ENCODE measurements at places on chromosomes 1 and 21.

GRCh38 chr1:10432910-10433700, 2.9 kb downstream of the CENPS start:
- DNase-seq = no peak

DNA sequence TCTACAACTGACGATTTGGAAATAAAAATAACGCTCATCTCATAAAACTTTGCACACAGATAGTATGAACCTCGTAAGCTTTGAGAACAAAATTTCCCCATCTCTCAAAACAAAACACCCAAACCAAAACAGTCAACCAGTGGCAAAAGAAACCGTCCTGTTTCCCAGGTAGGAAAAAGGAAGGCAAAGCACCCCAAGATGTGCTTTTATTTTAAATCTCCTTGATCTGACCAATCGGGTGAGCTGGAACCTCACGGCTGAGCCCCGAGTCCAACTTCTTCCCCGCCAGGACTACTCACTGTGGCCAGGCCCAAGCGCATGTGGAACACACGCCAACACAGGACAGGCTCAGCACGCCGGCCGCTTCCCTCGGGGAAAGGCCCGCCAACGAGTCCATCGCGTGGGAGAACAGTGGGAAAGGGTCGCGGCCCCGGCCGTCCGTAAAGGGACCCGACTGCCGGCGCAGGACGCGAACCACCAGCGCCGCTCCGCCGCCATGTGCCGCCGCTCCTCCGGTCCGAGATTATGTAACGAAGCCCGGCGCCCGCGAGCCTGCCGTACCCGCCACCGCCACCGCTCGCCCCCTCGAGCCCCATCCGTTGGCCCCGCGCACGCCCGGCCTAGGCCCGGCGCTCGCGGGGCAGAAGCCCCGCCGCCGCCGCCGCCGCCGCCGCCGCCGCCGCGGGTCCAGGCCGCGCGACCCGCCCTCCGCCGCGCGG, 759 bp downstream of the AHCTF1 start:
- DNase-seq = no peak

- DNase-seq = no peak
Observed at GRCh38 chr1:228000416-228000815, 6.4 kb upstream of the WNT3A start.

DNA sequence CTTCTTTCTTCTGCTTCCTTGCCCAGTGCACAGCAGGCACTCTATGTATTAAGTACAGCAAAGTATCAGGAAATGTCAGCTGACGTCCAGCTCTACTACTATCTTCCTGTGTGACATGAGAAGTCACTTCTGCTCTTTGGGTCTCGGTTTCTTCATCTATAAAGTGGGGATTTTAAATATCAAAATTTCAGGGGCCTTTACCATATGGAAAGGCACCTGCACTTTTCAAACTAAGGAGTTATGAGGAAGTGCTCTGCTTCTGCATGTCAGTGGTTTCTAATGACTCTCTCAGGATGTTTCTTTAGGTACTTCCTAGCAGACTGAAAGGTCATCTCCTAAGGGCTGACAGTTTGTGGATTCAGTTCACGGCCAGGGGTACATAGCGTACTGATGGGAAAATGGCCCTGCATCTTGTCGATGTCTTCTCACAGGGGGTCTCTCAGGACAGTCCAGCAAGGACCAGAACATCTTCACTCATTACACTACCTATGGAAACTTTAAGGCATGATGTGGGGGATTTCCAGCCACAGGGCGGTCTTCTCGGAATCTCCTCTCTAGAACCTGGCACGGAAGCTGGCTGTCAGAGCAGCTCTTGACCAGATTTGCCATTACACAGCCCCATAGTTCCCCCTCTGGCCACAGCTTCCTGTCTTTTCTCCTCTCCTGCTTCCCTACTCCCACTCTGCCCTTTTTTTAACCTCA, 42.0 kb upstream of the MTF1 start:
- DNase-seq = no peak

DNA sequence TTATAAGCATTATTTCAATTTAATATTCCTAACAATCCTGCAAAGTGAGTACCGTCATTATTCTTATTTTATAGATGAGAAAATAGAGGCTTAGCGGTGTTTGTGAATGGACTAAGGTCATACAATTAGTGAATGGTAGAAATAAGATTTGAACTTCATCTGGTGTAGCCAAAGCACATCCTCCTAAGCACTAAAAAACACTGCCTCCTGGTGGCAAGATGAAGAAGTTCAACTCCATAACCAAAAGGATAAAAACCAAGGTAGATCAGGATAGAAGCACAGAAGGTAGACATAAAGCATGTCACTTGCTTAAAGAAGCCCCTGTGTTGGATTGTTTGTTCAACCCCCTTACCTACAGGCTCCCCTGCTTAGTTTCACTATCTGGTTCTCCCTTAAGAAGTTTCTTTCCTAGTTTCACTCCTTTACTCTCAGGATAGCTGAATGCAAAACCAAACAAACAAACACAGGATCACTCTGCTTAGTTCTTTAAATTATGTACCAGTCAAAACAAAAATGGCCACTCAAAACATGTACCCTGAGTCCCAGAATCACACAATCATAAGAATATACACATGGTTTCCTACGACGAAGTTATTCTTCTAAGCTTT, 12.7 kb upstream of the AIM2 start:
- DNase-seq = no peak

DNA sequence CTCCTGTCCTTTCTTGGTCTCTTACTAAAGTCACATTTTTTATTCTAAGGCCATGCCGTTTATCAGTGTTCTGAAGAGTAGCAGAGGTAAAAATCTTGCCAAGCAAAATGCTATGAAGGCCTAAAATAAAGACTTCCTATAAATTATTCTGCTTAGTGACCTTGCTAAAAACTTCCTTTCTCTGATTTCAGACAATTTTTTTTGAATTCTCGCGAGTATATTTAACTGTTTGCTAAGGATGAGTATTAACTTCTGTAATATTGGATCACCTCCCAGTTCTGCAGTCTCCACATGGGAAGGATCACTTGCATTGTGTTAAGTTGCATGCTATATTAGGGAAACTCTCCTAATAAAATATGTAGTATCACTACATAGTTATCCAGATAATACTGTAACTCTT, 123.4 kb upstream of the SNX7 start:
- no peak for DNase-seq

DNA sequence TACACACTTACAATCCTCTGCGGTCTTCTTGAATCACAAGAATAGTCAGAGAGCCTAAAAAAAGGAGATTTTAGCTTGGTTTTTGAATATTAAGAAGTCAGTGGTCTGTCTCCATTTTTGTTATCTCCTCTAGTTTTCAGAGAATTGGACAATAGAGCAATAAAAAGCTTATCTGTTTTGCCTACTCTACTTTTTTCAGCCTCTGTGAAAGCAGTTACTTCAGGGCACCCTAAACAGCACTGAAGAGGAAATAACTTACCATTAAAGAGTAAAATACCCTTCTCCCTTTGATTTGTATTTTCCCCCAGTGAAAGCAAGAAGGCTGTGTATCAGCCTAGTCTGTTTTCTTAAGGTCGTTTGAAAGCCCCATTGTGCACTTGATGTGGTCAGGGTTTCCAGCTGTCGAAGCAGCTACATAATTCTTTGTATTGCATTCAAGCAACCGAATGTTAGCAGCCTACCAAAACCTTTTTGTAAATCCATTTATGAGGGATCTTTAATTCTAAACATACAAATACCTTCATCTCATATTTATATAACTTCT, 1.0 kb downstream of the NTMT2 start:
- DNase-seq = no peak

GRCh38 chr21:15645830-15646229, 84.0 kb upstream of the USP25 start:
- DNase-seq = no peak

GRCh38 chr21:29305068-29305467, 6.3 kb downstream of the BACH1 start:
- no peak for DNase-seq

DNA sequence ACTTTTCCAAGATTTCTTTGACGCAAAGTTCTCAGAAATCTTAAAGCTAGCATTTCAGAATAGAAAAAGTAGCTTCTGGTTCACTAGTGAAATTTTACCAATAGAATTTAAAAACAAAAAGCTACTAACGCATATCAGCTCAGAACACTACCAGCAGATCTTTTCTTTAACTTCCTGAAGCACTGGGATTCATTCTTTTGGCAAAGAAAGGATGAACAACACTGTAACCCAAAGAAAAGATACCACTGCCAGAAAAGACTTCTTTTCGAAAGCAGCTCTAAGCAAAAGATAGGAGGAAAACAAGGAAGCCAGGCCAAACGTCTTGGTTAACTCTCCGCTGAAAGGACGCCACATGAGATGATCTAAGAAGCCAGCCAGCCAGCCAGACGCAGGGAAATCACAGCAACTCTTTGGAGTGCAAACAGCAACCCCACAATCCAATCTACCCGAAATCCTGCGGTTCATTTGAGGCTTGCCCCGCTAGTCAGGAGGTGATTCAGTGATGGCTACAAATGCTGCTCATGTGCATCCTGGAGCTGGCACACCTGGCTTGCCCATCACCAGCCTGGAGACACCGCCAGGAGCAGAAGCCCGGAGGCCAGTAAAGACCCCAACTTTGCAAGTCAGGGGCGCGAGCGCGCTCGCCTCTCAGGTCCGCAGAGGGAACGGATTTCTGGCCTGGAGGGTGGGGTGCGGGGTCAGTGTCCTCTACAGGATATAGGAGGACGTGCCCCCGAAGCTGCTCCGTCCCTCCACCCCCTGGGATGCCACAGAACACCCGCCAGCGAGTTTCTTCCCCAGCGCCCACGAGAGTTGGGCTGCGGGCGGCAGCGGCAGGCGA, 812 bp downstream of the NBPF1 start:
- peak; percentile 50 for DNase-seq

GRCh38 chr1:46254668-46255067, 7.1 kb downstream of the RAD54L start:
- no peak for DNase-seq

GRCh38 chr1:200916152-200916551, 21.5 kb downstream of the INAVA start:
- DNase-seq = no peak

GRCh38 chr1:2044510-2045319, 5.5 kb upstream of the PRKCZ start:
- DNase-seq = peak; percentile 18

DNA sequence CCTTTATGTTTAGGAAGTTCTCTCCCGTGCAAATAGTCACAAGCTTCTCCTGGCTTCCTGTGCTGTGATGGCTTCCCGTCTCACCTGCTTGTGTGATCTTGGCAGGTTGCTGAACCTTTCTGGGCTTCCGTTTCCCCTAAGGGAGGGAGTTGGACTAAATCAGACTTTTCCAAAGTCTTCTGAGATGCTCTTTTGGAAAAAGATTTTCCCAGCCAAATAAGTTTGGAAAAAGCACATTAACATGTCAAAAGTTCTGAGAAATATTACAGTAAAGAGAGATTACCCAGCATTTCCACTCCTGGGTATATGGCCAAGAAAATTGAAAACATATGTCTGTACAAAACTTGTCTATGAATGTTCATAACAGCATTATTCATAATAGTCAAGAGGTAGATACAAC, 36.0 kb upstream of the TENT5C start:
- DNase-seq = no peak

DNA sequence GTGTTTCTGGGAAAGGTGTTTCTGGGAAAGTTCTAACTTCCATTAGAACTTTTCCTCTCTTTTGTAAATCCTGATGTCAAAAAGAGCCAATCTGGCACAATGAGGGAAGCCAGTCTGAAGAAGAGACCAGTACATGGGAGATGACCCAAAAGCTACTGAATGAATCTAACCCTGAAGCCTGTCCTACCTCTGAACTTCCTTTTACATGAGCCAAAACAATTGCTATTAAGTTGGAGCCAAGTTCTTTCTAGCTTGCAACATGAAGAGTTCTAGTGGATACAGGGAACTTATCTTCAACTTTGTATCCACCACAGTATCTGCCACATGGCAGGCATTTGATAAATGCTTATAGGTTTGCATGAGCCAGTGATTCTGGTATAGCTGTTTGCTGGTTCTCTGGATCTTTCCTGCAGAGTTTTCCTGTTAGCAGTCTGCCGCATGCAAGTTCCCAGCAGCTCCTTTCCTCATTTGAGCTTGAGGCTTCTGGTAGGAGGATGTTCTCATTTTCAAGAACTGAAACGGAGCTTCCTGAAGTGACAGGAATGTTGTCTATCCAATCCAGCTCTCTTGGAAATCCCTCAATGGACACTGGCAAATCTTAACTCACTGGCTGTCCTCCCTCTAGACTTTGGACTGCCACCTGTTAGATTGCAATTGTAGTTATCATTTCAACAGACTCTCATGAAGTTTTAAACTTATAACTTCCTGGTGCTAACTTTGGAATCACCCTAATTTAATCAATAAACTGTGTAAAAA, 73.1 kb upstream of the LPGAT1 start:
- DNase-seq = no peak

DNA sequence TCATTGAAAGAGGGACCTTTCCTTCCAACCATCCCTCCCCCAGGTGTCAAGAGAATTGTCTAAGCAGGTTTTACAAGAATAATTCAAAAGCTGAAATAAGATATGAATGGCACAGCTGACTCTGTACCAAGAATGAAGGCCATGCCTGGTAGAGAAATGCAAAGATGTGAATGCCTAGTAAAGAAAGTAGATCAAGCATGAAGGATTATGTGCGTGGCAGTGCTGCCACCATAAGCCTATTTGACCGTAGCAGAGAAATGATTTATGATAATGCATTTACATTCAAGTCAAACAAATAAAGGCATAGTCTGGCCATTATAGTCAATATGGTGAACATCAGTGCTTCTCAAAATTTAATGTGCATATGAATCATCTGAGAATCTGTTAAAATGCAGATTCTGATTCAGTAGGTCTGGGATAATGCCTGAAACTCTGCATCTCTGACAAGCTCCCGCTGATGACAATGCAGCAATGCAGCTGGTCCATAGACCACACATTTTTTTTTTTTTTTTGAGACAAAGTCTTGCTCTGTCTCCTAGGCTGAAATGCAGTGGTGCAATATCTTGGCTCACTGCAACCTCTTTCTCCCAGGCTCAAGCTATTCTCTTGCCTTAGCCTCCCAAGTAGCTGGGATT, 16.6 kb upstream of the CLCA4 start:
- peak; percentile 15 for DNase-seq

DNA sequence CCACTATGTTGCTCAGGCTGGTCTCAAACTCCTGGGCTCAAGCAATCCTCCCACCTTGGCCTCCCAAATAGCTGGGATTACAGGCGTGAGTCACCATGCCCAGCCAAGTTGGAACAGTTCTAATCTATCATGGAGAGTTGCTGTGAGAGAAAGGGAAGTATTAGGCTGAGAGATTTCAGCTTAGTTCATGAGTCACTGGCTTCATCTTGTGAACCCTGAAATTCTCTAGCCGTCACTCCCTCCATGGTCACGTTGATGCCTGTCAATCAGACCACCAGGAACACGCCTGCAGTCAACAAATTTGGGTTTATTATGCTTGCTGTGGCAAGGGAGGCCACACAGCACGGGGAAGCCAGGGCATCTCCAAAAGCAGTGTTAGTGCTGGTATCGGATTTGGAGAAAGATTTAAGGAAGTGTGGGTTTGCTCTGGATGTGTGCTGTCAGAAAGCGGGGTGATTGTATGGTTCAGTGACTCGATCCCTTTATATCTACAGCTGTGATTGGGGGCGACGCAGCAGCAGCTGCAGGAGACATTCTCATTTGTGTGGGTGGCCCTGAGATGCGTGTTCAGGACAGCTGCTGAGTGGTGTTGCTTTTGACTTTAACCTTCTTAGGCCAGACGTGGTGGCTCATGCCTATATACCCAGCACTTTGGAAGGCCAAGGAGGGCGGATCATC, 18.7 kb downstream of the UQCRHL start:
- no peak for DNase-seq

GRCh38 chr1:62876535-62876934, 92.6 kb downstream of the ATG4C start:
- DNase-seq = no peak
